Hematopoietic multipotent progenitor cell treated with erythropoietin and hydrocortisone succinate and interleukin-3 and kit ligand, for 8 days (in vitro differentiated cells): ENCODE measurements at places on chromosomes 16 and 17.

DNA sequence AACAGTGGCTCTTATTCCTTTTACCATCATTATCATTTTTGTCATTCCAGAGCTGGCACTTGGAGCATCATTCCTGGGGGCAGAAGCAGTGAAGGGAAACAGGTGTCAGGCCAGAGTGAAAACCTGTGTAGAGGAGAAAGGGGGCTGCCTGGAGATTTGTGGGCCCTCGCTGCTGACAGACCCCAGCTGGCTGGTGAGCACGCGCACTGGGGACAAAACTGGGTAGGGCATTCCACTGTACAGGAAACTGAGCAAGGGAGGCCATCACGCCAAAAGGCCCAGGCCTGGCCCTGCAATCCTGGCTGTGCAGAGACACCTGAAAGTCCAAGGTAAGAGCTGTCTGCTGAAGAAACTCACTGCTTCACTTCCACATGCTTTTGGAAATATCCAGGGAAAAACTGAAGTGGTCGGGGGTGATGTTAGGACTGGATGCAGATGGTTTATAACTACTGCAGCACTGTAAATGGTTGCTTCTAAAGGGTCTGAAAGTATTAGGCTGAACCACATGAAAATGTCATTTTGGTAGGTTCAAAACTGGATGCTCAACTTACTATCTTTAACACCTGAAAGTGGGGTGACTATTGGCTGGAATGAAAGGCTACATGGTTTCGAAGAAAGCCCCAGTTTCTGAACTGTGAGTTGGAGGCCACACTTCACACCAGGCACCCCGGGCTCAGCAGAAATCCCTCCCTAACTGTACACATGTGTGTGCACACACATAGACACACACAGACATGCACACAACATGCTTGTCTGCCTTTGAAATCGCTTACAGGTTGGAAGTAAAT, 225.0 kb downstream of the C16orf78 start:
- DNase-seq = no peak

GRCh38 chr16:10598157-10598556, 17.8 kb upstream of the EMP2 start:
- peak; percentile 86 for DNase-seq

- DNase-seq = peak; percentile 93
Observed at GRCh38 chr17:44222112-44222869, 2.8 kb upstream of the UBTF start.

GRCh38 chr17:5500247-5500588, 13.9 kb downstream of the MIS12 start:
- no peak for DNase-seq

- no peak for DNase-seq
Observed at GRCh38 chr16:64409783-64410210, 712.1 kb downstream of the CDH11 start.

GRCh38 chr16:57957673-57958392, 13.1 kb downstream of the CNGB1 start:
- no peak for DNase-seq
